IPS DF 6.9 (cell line): ENCODE measurements at places on chromosomes 12 and 14.

DNA sequence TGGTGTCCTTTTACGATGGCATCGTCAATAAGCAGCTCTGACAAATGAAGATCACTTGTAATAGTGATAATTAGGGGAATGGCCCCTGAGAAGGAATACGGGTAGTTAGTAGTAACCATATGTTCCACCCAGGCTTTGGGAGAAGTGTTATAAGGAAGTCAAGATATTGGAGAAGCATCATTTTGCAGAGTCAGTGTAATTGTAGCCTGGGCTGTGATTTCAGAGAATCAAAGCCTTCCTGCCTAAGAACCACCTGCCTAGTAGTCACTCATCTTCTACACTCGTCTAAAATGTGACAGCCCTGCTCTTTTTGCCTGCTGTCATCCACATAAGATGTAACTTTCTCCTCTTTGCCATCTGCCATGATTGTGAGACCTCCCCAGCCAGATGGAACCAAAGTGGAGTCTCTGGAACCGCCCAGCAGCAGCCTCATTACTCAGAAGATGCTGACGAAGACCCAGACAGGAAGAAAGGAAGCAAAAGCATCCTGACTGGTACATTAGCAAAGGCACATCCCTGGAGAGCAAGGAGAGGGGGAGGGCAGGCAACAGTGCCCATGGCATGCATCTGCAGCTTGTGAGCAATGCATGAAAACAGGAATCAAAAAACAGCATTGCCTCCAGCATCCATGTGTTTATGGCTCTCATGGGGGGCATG is 12.6 kb upstream of the EDDM3A start:
- DNase-seq: no peak

- DNase-seq: no peak
These were observed 76.9 kb upstream of the REP15 start for GRCh38 chr12:27619308-27619707.

GRCh38 chr14:65558363-65558762 is 145.8 kb downstream of the FUT8 start:
- DNase-seq: no peak

GRCh38 chr12:21600196-21600595 is 4.5 kb downstream of the GYS2 start:
- no peak for DNase-seq

DNA sequence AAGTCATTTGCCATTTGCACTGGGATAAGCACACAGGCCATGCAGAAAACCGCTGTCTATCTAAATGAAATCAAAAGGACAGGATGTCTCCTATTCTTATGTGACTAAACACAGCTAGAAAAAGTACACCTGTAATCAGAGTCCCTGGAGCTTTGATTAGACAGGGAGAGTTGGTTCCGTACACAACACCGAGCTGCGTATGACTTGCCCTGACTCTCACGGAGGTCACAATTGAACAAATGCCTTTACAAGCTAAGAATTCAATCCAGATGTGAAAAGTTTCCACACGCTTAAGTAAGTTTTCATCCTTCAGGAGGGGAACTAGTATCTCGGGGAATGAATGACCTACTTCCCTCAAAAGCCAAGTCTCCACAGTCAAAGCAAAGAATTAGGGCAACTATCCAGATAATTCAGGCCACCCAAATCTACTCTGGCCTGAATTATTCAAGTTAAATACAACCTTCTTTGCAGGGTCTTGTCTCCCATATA is 67.5 kb downstream of the RTN1 start:
- no peak for DNase-seq
